Fibroblast of mammary gland (primary cell): ENCODE measurements at places on chromosomes 3 and 15.
A peak's percentile ranks its signal among the peaks of the same experiment; 100 is the strongest.

GRCh38 chr15:89841962-89842361 lies 27.3 kb upstream of the ANPEP start:
- DNase-seq: no peak

GRCh38 chr15:95594496-95594895 lies 736.0 kb upstream of the NR2F2 start:
- DNase-seq: no peak

DNA sequence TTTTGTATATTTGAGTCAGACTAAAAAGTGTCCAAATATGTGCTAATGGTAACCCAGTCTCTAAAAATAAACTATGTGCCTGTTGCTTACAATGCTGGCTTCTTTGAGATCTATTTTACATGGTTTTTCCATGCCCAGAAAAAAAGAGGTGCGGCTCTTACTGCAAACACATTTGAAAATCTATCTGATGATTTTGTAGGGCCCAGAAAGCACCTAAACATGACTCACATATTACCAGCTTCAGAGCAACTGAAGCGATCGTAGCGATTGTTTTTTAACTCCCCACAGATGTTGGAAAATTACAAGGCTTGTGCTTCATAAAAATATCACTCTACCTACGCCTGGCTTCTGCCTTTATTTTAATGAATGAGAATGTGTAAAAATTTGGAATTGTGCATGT lies 53.5 kb downstream of the SUCNR1 start:
- peak; percentile 91 for DNase-seq

DNA sequence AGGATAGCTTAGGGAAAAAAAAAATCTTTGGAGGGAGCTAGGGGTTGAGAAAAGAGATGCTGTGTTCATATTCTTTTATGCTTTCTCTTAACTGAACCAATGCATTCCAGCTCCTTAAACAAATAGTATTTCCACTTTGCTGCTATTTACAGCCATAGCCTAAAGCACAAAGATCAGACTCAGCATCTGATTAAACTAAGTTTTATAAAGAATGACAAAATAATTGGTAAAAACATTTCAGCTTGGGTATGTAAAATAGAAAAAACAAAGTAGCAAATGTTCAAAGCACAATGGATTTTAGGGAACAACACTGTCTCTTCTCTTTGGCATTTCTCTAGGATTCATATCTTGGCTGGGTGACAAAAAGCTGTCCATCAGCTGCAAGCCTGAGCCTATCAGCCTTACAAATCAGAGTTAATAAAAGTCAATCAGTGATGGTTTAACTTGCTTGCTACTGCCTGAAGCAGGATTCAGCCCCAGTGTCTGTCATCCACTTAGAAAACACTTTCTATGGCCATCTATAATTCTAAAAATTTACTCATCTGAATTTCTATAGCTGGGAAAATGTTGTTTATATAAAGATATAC lies 232.1 kb upstream of the CDIN1 start:
- DNase-seq: no peak

GRCh38 chr3:177783338-177783737 lies 586.1 kb upstream of the TBL1XR1 start:
- no peak for DNase-seq

- DNase-seq: peak; percentile 69
These were observed 154.1 kb upstream of the FEZF2 start for GRCh38 chr3:62527474-62527873.
